ENCODE measurements at places on chromosomes 13 and 19.

DNA sequence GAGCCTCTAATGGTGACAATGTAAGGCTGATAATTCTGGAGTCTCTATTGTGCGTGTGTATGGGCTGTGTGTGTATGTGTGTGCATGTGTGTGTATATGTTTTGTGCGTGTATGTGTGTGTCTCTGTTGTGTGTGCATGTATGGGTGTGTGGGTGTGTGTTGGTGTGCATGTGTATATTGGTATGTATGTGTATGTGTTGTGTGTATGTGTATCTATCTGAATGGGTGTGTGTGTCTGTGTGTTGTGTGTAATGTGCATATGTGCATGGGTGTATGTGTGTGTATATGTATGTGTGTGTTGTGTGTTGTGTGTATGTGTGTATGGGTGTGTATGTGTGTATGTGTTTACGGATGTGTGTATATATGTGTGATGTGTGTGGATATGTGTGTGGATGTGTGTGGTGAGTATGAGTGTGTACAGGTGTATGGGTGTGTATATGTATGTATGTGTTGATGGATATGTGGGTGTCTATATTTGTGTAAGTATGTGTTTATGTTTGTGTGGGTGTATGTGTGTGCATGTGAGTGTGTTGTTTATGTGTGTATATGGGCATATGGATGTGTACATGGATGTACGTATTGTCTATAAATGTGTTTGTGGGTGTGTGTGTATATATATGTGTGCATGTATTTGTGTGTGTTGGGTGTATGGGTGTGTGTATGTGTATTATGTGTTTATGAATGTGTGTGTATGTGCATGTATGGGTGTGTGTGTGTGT is 366.7 kb downstream of the UQCRFS1 start:
- DNase-seq, result no peak

DNA sequence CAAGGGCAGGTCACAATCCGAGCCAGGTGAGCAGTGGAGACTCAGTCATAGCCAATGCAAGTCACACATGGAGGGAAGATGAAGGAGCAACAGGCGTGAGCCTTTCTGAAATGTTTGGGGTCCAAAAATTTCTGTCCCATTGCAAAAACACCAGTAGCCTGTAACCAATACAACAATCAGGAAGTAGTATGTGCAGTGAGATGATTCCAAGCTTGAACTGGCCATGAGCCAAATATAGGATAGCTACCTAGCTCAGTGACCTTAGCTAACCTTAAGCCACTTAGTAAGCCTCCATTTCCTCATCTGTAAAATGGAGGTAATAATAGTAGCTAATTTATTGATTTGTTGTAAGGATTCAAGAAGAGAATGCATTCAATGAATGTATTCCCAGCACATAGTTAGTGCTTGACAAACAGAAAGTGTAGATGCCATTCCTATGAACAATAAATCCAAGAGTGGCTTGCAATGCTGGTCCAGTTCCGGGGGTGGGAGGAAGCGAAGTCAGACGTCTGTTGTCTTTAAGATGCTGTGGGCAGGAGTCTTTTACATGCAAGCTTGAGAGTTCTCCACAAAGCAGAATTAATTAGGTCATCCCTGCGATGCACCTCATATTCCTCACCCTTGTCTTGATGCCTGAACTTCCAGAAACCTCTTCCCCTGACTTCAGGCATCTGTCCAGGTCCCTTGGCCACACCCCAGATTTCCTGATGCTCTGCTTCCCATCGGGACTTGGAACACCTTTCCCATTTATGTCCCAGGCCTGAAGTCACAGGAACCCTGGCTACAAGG is 195.7 kb upstream of the UBL3 start:
- DNase-seq, result no peak

GRCh38 chr19:1053176-1054101 is 13.5 kb upstream of the ARHGAP45 start:
- DNase-seq, result no peak

GRCh38 chr13:50910485-50910805 is 854 bp downstream of the RNASEH2B start:
- DNase-seq, result peak; percentile 69

DNA sequence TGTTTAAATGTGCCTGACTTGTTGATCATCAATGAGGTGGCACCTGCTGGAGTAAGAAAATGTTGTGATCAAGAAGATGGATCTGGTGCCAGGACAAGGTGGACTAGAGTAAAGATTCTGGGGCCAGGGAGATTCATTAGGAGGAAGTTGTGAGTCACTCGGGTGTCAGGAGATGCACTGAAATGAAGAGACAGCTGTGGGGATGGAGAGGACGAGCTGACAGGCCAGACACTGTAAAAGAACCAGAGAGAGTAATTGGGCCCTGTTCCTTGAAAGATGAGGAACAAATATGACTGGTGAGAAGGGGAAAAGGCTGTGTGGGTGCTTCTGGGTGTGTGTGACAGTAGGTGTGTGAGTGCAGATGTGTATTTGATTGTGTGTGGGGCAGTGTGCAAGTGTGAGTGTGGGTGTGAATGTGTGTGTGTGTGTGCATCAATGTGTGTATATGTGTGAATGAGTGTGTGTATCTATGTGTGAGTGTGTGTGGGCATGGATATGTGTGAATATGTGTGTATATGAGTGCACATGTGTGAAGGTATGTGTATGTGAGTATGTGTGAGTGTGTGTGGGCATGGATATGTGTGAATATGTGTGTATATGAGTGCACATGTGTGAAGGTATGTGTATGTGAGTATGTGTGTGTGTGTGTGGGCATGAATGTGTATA is 260.5 kb downstream of the RFC3 start:
- no peak for DNase-seq

DNA sequence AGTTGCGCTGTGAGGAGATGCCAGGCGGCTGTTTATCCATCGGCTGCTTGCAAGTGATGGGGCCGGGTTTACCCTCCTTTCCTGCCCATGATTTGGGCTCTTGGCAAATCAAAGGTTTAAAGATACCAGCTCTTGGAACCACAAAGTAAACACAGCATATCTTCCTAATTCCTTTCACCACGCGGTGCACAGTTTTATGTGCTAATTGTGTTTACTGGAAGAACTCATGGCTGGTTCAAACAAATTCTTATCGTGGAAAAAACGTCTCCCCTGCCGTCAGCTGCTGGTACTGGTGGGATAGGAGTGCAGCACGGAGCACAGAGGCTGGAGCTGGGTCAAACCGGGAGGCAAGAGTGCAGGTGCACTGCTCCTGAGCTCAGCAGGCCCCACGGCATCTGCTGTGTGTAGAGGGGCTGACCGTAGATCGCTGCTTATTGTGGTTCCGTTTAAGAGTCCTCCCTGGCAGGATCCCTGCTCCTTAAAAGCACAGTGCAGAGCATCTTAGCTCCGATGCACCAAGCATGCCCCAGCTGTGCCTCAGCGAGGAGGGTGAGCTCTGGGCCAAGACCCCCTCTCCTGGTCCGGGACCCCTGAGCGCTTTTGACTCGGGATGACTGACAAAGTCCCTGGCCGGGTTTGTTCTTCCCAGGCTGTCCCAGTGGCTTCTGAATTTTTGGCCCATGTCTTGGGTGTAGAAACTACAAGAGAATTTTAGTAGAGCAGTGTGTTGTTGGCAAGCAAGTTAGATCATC is 51.3 kb upstream of the GAS6 start:
- DNase-seq, result no peak

DNA sequence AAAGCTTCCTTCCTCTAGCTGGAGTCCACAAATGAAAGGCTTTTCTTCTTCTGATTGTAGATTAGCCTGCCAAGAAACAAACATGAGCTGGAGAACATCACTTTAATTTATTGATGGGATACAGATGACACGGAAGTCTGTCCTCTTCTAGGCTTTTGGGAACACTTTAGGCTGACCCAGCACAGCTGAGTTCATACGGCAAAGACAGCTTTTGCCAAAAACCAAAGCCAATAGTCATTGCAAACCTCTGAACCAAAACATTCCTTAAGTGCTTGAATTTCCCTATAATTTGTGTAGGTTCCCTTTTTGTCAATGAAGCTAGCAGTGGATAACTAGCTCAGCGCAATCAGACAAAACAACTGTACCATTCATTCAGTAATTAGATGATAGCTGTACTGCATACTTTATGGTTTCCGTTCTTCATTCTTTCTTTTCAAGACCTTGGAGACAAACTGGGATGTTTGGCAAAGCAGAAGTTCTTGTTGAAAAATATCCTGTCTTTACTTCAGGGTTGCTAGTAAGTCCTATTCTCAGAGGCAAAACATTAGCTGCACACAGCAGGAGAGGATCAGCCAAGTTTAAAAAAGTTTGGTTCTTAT is 95.7 kb upstream of the SPRY2 start:
- DNase-seq, result peak; percentile 15

DNA sequence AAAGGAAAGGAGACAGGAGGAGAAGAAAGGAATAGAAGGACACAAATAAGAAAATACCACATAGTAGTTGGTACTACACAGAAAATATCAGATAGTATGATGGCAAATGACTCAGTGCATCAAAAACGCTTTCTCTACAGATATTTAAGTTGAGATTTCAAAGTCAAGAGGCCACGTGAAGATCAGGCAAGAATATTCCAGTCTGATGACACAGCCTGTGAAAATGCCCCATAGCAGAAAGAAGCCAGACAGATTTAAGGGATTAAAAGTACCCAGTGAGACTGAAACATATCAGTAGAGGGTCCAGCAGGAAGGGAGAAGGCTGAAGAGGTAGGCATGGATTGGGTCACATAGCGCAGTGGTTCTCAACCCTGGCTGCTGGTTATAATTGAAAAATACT is 113.7 kb downstream of the VWA8 start:
- DNase-seq, result no peak

DNA sequence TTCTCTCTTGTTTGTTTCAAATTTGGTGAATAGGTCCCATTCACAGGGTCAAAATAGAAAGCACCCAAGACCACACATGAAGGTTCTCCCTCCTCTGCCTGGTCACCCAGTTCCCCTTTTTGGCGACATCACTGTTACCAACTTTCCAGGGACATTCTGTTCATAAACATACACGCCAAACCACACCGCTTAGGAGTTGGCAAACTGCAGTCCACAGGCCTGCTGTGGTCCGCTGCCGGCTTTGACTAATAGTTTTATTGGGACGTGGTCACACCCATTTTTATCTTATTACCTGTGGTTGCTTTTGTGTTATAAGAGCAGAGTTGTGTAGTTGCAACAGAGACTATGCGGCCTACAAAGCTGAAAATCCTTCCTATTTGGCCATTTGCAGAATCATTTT is 24.2 kb downstream of the UHRF1 start:
- no peak for DNase-seq

DNA sequence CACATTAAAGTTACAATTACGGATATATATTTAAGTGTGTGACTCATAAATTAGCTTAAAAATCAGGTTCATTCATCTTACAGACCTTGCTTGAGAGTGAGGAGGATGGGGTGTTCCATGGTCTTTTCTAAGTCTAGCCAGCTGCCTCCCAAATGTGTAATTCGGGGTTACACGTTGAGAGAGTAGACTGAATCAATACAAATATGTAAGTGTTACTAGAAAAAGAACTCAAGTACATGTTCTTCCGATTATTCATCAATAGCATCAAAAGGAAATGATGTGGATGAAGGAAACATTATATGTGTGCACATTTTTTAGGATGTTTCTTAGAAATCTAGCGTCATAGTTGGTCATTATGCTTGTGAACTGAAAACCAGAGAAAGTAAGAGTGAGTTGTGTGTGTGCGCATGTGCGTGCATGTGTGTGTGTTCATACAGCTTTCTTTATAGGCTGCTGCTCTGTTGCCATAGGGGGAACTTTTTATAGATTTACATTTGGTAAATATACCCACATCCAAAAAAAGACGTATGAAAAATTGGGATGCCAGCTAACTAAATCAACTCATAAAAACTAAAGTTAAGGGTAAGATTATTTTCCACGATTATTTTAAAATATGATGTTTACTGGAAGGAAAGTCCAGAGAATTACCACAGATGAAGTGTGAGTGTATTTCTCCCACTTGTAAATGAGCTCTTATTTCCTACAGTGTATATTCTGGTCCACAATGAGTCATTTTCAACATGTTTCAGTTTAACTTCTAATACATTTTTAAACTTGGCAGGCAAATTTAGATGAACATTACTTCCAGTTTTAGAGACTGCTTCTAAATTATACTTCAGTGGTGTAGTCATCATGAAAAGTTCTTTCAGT is 82.4 kb downstream of the PIBF1 start:
- no peak for DNase-seq

GRCh38 chr13:51906581-51906980 is 44.8 kb downstream of the CCDC70 start:
- peak; percentile 21 for DNase-seq

- DNase-seq, result no peak
These were observed 29.0 kb downstream of the RANBP3 start for GRCh38 chr19:5948752-5949564.

- DNase-seq, result peak; percentile 70
These were observed 6.4 kb upstream of the NFIC start for GRCh38 chr19:3359919-3360420.

GRCh38 chr13:37910790-37911189 is 41.2 kb upstream of the TRPC4 start:
- DNase-seq, result no peak

DNA sequence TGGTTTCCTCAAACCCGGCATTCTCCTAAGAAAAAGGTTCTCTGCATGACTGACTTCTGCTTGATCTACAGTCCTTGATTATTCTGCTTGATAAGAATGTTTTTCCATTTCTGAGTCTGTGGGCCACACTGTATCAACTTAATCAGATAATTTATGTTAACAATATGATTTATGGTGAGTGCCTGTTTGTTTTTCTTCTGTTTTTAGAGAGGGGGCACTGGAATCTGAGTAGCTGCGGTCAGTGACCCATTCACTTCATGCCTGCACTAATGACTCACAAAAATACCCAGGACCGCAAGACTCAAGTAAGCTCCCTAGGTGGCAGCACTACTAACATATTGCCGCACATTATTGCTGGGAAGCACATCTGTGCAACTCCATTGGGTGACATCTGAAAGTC is 542.3 kb upstream of the ATXN8OS start:
- DNase-seq, result no peak

GRCh38 chr19:44611812-44612295 is 1.5 kb upstream of the IGSF23 start:
- peak; percentile 38 for DNase-seq

DNA sequence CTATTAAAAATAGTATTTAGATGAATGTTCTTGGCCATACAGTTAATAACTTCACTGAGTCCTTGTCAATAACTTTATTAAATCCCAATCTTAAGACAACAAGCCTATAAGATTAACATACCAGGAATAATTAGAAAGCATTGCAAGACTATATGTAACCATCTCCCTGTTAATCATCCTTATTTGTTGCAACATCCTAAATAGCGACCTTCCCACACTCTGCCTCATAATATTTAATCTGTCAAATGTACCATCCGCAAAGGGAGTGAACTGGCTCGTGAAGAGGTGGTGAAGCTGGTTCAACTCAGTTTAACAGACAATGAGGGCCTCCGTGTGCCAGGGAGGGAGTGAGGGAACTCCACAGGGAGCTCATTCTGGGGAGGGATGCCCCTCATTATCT is 33.9 kb downstream of the KL start:
- no peak for DNase-seq

Data from lung (tissue), 17 donors.